ENCODE measurements at places on chromosomes 2 and 18. TPM values are rescaled to one million over a fixed set of nuclear protein-coding genes. Genes with fewer than 3 reads are reported as not detected.

The GPR35 gene
- total RNA-seq: 1.5 TPM

The TMEM17 gene
- total RNA-seq: 0.91 TPM

The KCNJ13 gene
- not detected for total RNA-seq

The COL5A2 gene
- 23.7 TPM for total RNA-seq

The REG1B gene
- total RNA-seq: not detected

All from glutamatergic neuron (in vitro differentiated cells).